ENCODE measurements at places on chromosomes 12 and 14. TPM values are rescaled to one million over a fixed set of nuclear protein-coding genes. Genes with fewer than 3 reads are reported as not detected.

DNA sequence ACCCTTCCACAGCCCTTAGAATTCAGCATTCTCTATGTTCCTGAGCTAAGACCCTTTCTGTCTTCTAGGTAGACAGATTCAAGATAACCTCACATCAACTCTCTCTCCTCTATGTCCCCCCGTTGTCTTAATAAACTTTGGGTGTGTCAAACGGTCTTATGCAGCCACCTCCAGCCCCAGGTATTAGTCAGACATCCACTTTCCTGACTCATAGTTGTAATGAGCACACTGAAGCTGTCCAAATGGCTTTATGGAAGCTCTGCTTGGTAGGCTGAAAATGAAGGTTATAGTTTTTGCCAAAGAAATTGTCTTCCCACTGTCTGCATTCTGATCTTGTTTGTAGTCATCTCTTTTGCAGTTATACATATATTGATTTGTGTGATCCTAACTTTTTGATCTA, 482.0 kb downstream of the RMST start:
- no peak for DNase-seq

DNA sequence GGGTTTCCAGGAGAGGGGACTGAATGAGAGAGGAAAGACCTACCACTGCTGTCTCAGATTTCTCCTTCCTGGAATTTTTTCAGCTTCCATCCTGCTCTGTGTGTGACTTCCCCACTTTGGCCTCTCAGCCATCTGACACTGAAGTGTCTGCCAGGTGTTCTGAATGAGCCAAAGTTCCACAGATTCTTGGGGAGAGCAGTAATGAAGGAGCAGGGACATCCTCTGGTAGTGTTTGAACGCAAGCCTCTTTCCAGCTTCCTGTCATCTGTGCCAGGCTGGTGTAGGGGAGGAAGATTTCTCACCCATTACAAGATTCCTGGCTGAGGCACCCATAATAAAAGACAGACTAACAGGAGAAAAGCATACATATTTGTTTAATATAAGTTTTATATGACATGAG, 141.7 kb upstream of the NRXN3 start:
- no peak for DNase-seq

DNA sequence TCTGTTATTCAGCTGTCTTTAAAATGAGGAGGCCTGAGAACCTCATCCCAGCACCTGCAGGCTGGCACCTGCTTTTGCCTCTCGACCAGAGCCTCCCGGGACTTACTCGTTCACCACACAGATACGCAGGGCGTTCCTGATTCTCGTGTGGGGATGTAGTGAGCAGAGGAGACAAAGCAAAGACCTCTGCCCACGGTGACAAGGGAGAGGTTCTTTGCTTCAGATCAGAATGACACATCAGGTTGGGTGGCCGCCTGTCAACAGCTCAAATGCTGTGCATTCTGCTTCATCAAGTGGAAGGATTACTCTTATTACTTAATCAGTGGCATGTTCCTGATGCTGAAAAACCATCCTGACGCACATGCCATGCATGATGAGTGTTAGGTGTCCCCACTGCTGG, 24.4 kb downstream of the DEGS2 start:
- no peak for DNase-seq

Gene DCAF5
- polyA plus RNA-seq, result 69.6 TPM

- DNase-seq, result no peak
These were observed 304.4 kb downstream of the DUSP6 start for GRCh38 chr12:89047856-89048418.

DNA sequence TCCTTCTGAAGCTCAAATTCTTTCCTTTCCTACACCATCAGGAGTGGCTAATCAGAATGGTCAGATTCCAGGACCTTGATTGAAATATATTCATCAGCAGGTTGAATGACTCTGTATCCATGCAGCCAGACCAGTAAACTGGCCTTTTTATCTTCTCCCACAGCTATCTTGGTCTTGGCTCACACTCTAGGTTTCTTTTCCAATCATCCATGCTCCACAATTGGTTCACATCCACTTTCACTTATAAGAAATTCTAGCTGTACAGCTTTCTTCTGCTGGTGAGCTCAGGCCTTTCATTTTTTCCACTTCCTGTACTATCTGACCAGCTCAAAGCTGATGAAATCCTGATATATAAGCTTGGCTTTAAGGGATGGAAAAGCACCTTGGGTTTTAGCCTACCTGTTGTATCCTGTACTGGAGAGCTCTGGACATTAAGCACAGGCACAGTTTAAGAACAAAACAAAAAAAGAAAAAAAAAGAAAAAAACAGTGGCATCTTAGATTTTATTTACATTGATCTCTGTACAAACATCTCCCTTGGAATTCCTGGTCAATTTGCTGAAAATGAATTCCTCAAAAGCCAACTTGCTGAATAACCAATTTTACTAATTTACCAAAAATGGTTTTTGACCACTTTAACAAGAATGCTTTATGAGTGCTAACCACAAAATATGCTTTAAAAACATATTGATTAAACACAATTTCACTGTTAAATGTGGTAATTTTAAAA, 91.6 kb upstream of the PAWR start:
- no peak for DNase-seq

DNA sequence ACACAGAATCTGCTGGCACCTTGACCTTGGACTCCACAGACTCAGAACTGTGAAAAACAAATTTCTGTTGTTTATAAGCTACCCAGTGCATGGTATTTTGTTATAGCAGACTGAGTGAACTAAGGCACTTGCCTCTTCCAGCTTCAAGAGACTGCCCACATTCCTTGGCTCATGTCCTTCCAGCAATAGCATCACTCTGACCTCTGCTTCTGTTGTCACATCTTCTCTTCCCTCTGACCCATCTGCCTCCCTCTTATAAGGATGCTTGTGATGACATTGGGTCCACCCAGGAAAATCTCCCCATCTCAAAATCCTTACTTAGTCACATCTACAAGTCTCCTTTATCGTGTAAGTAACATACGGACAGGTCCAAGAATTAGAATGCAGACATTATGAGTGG, 200.4 kb downstream of the PIK3C2G start:
- no peak for DNase-seq

DNA sequence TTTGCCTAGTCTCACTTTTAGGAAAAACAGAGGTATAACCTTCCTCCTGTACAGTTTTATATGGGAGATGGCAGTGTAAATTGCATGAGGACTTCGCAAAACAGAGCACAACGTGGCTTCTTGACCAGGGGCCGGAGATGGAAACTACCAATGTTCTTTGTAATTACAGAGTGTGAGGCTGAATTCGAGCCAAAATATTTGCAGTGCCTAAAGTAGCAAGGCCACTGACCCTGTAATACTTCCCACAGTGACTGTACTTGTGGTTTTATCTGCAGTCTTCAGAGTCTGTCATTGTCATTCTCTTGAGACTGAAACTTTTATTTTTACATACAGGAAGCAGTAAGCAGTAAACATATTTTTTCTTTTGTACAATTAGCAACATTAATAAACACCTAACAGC, 98.9 kb downstream of the RERG start:
- no peak for DNase-seq

DNA sequence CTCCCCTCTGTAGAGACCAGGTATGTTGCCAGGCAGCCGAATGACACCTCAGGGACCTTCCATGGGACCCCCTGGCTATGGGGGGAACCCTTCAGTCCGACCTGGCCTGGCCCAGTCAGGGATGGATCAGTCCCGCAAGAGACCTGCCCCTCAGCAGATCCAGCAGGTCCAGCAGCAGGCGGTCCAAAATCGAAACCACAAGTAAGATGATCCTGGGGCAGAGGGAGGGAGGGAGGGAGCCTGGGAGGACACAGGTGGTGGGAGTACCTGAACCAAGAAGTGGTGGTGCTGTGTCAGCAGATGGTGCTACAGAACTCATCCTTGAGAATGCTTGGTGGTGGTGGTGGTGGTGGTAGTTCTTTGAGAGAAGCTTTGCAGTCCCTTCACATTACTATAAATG, 1.0 kb downstream of the SMARCD1 start:
- DNase-seq, result no peak

Gene TRAFD1
- polyA plus RNA-seq, result 45.4 TPM

DNA sequence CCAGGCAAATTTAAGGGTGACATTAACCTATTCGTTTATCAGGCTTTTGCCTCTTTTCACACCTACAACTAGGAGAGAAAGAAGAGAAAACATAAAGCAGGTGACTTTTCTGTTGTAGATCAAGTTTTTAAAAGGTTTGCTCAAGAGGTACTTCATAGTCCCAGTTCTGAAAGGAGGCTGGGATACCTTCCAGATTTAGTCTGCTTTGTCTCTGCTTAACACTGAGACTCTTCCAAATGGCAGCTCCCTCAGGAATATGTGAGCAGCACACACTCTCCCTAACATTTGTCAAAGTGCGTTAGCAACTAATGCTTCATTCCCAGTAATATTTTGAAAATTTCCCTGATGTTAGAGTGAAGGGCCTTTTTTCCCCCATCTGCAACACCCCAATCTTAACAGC, 133.7 kb upstream of the RASSF8 start:
- DNase-seq, result no peak

Gene FLVCR2
- 6.2 TPM for polyA plus RNA-seq

DNA sequence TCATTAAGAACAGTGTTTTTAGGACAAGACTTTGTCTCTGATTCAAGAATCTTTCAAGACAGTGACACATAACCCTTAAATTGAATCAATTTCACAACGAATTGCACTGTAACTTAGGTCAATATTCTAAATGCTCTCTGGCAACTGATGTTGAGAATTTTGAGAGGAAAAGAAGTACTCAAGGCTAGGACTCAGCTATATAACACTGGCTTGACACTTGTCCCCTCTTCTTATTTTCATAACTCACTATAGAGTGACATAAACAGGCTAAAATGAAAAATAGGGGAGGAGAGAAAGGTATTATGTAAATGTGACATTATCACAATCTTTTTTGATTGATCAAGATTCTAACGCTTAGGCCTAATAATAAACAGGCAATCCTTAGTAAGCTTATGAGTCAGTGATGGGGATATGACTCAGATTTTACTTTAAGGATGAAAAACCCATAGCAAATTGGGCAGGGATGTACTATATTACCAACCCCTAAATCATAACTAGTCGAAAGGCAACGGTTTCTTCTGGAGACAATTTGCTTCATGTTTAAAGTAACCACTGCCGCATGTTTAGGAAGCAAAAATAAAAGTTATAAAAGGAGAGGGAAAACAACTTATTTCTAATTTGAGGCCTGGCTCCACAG, 10.9 kb downstream of the BTG1 start:
- DNase-seq, result no peak

DNA sequence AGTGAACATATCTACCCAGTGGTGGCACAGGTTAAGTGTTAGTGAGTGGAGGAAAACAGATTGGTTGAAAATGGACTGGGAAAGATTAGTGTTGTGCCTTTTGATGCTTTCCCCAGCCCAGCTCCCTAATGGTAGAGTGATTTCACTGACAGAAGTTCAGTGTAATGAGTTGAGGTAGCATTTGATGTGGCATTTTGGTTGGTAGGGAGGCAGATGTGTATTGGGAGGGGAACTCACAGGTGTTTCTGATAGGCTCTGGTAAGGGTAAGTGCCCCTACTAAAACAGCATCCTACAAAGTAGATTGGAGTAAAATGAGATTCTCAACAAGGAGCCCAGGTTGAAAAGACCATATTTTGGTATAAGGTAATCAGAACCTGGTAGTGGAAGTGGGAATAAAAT, 4.2 kb downstream of the TBK1 start:
- DNase-seq, result no peak

DNA sequence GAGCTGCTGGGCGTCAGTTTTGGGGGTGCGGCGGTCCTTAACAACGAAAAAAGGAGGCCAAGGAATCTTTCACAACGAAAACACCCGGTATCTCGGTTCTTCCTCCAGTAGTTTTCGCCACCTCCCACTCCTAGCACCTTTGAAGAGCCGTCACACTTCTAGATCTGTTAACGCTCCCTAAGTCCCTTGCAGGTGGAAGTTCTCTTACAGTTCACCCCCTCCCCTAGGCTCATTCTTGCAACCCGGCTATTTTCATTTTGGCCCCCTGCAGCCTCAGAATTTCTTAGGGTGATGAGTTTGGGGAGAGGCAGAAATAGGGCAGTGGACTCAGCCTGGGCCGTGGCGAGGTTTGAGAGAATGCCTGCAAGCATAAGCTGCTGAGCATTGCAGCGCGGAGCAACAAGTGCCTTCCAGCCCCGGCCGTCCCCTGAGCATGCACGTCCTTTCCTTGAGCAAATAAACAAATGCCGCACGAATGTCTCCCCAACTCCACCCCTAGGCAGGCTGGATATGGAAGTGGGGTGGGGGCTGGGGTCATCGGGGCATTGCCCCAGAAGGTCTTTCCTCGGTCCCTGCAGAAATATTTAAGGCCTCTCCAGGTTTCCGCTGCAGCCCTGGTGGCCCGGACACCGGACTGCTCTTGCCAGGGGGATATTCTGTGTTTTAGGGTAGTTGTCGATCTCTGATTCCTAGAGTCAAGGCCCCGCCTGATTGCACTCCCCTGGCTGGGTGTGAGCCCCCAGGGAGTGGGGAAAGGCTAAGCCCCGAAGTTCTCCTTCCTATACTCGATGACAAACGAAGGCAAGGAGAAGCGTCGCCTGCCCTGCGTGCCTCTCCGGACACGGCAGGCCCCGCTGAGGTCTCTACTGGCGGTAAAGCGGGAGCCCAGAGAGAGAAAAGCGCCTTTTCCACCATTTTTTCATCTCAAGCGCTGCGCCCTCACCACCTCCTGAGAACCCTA, 1.6 kb downstream of the RFX4 start:
- no peak for DNase-seq

Gene RAD9B
- 1.1 TPM for polyA plus RNA-seq

DNA sequence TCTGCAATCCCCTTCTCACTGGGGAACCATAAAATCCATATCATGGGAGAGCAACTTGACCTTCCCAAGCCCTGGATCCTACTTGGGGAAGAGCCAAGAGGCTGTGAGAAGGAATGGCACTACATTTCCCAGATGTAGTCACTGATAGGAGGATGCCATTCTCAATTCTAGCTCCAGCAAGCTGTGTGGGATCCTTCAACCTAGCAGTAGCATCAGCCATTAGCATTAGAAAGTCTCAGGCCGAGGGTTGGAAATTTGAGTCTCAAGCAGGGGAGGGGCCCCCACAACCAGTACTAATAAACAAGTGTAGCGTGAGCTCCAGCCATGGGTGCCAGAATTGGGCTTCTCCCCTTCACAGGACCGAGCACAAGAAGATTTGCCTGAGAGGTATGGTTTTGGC, 84.3 kb upstream of the NELL2 start:
- DNase-seq, result no peak

DNA sequence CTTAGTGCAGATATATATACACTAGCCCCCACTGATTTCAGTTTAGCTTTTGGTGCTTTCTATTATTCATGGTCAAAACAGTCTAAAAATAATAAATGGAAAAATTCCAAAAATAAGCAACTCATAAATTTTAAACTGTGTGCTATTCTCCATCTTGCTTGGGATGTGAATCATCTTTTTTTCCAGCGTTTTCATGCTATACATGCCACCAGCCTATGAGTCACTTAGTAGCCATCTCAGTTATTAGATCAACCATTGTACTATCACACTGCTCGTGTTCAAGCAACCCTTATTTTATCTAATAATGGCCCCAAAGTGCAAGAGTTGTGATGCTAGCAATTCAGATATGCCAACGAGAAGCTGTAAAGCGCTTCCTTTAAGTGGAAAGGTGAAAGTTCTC, 73.9 kb upstream of the KRR1 start:
- no peak for DNase-seq

DNA sequence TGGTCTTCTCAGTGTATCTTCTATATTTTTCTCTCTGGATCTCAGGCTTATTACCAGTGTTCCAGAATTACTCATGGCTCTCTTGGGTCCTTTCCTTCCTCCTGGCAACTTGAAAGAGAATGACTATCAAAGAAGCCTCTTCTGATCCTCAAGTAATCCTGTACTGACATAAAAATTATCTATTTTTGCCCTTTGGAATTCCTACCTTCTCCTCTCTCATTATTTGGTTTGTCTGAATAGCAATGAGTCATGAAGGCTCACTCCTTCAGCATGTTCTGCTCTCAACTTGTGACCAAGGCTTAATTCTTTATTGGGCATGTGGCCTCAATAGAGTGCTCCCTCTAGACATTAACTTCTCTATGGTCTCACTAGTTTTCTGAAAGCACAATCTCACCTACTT, 553.6 kb upstream of the ATP2B1 start:
- DNase-seq, result no peak
